ENCODE measurements at places on chromosomes 1 and 21. TPM values are rescaled to one million over a fixed set of nuclear protein-coding genes. Genes with fewer than 3 reads are reported as not detected.

CEP350 gene
- total RNA-seq = 60.4 TPM

COA6 gene
- total RNA-seq = 20.1 TPM

HSPB7 gene
- 3.8 TPM for total RNA-seq

SVBP gene
- total RNA-seq = 17.6 TPM

FBLIM1 gene
- total RNA-seq = 44.1 TPM

PKLR gene
- total RNA-seq = not detected

NIBAN1 gene
- total RNA-seq = 52.6 TPM

CELA2A gene
- 0.14 TPM for total RNA-seq

NES gene
- total RNA-seq = 6.1 TPM

CPLANE2 gene
- total RNA-seq = 11.5 TPM

Data from smooth muscle cell of bladder (primary cell).